HepG2 (cell line): ENCODE measurements at places on chromosomes 5 and 9.

- DNase-seq: no peak
Measured at GRCh38 chr5:35618781-35619180, 1.1 kb downstream of the SPEF2 start.

- DNase-seq: peak; percentile 31
Measured at GRCh38 chr5:151388960-151389359, 41.6 kb upstream of the SLC36A2 start.

GRCh38 chr9:85115473-85115872, 445.9 kb downstream of the NTRK2 start:
- DNase-seq: no peak

- no peak for DNase-seq
Measured at GRCh38 chr5:8912106-8912505, 633.8 kb downstream of the SEMA5A start.

DNA sequence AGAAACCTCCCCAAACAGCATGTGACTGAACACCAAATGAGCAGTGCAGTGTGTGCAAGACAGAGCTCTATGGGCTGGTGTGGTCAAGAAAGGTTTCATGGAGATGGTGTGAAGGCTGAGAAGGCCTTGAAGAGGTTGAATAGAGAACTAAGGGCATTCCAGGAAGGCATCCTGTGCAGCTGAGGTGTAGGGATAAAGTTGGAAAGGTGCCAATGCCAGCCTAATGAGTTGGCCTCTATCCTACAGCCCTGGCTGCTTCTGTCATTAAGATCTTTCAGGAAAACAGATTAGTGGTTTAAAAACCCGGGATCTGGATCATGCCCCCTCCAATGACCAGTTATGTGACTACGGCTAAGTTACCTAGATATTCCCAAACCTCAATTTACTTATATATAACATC, 4.0 kb downstream of the HDAC3 start:
- DNase-seq: no peak

- DNase-seq: no peak
Measured at GRCh38 chr5:181197326-181197951, 7.6 kb downstream of the TRIM7 start.

- DNase-seq: no peak
Measured at GRCh38 chr5:77221115-77221514, 10.6 kb downstream of the PDE8B start.

GRCh38 chr5:131462454-131462853, 172.6 kb downstream of the RAPGEF6 start:
- DNase-seq: no peak

- DNase-seq: no peak
Measured at GRCh38 chr9:88852794-88853193, 138.5 kb upstream of the S1PR3 start.

GRCh38 chr9:109500421-109500974, 2.4 kb upstream of the PTPN3 start:
- no peak for DNase-seq

DNA sequence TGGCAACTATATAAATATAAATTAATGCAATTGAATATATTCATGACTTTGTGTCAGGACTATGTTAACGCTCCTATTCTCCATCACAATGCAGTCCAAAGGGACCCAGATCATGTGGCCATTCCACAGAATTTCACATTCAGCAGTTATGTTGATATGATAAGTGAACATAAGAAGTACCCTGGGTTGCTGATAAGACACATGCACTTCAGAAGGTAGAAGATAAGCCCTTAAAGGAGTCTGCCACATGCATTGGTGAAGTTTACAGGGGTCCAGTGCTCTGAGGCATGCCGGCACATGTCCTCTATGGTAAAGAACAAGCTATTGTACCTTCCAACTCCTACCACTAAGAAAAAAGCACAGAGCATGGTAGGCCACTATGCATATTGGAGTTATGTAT, 76.4 kb downstream of the PHAX start:
- DNase-seq: no peak

DNA sequence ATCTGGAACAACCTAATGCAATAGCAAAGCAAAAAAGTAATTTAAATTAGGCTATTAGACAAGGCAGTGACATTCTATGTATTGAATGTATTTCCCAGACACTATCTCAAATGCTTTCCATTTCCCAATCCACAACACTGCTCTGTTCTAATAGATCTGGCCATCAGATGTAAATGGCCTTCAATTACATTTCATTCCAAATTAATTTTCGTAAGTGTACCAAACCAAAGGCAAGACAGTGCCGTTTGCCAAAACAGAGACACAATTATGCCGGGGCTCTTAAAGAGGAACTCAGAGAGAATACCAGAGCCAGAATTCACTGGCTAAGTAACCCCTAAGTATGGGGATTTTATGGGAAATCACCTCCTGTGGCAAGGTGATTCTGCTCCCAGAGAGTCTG, 63.1 kb downstream of the GNAQ start:
- no peak for DNase-seq

DNA sequence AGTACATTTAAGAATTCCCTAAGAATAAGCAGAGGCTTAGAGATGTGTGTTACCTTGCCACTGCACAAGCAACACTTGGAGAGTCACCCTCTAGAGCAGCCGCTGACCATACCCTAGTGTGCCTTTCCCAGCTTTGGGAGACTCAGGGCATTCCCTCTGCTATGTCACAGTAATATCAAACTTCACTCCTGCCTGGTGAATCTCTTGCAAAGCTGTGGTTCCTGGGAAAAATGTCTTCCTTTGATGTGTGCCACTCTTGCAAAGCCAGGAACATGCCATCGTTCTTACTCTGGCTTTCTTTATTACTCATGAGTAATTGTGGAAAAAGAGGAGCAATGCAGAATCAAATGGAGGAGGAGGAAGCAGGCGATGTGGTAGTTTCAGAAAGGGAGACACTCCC, 173.2 kb downstream of the CCDC192 start:
- DNase-seq: no peak

DNA sequence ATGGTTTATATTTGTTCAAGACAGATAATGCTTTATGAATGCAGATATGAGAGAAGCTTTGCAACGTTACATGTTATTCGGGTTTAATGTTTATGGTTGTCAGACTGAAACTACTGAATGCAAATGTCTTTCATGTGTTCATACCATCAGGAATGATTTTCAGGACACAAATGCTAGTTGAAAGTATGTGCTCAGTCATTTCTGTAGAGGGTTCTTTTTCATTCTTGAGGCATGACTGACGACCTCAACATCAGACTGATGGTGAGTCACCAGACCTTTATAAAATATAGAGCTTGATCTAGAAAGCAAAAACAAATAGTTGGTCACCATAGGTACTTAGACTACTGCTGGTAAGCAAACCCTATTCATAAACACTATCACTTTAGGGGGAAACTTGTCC, 287.3 kb upstream of the NUDT12 start:
- no peak for DNase-seq

GRCh38 chr5:87195104-87195591, 72.5 kb upstream of the RASA1 start:
- no peak for DNase-seq

DNA sequence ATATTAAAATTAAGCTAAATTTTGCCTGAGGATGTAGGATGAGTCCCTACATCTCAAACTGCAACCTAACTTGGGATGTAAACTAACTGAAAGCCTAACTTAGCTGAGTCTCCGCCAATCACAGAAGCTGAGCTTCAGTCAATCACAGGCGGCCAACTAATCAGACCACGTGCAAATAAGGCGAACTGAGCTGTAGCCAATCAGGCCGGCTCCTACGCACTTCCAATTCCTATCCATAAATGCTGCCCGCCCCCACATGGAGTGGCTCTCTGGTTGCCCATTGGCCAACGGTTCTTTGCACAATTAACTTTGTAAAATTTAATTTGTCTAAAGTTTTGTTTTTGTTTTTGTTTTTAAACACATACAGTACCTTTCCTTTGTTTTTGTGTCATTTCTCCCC, 13.9 kb upstream of the GPX8 start:
- no peak for DNase-seq

DNA sequence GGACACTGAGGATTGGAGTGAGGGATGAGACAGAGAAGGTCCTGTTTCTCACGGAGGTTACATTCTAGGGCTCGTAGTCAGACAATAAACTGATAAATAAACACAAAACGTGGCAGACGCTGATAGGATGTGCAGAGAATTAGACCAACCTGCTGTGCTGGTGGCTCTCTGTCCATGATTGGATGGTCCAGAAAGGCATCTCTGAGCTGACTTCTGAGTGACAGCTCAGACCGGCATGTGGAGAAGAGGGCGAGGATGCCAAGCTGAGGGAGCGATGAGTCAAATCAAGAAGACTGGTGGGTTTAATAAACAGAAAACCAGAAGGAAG, 132.3 kb upstream of the TAF11L2 start:
- DNase-seq: no peak

- no peak for DNase-seq
Measured at GRCh38 chr5:61969755-61970154, 336.3 kb upstream of the KIF2A start.

DNA sequence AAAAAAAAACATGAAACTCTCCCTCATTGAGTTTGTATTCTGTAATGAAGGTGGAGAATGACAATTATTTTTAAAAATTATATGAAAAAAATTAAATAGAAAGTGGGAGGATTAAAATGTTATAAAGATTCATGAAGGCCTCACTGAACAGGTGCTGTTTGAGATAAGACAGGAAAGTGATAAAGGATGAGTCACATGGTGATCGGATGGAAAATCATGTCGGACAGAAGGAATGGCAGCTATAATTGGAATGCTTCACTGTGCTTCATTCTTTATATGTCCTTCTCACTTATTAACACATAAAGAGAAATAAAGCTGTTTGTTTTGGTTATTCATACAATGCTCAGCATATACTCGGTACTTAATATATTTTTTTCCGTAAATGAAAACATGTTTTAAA, 464.5 kb upstream of the RGMB start:
- no peak for DNase-seq

GRCh38 chr9:105053209-105053652, 125.3 kb upstream of the ABCA1 start:
- DNase-seq: no peak

DNA sequence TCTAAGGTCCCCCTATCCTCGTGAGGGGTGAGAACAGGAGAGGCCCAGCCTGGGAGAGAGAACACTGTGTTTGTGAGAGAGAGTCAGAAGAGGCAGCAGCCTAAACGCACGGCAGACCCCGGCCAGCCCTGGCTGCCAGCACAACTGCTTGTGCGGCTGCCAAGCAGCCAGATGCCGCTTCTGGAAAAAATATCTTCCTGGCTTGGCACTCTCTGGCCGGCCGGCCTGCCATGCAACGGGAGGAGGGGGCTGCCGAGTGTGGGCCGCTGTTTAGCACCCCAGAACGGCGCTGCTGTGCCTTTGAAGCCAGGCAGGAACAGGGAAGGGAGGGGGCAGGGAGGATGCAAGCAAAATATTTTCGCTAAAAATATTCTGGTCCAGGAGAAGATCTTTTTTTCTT, 105.0 kb downstream of the FGF18 start:
- no peak for DNase-seq

- DNase-seq: no peak
Measured at GRCh38 chr5:134088291-134088690, 26.2 kb upstream of the TCF7 start.

DNA sequence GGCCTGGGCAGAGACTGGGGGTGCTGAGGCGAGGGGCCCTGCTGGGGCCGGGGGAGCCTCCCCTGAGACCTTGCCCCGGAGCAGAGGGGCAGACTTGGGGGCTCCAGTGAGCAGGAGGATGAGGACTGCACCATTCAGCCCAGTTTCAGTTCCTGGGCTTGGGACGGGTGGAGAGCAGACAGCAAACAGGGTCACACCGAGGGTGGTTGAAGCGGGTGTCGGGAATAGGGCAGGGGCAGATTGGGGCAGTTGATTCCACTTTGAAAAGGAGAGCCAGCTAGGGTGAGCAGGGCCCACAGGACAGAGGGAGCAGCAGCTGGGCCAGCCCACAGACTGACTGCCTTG, 4.5 kb downstream of the GRK6 start:
- DNase-seq: no peak

DNA sequence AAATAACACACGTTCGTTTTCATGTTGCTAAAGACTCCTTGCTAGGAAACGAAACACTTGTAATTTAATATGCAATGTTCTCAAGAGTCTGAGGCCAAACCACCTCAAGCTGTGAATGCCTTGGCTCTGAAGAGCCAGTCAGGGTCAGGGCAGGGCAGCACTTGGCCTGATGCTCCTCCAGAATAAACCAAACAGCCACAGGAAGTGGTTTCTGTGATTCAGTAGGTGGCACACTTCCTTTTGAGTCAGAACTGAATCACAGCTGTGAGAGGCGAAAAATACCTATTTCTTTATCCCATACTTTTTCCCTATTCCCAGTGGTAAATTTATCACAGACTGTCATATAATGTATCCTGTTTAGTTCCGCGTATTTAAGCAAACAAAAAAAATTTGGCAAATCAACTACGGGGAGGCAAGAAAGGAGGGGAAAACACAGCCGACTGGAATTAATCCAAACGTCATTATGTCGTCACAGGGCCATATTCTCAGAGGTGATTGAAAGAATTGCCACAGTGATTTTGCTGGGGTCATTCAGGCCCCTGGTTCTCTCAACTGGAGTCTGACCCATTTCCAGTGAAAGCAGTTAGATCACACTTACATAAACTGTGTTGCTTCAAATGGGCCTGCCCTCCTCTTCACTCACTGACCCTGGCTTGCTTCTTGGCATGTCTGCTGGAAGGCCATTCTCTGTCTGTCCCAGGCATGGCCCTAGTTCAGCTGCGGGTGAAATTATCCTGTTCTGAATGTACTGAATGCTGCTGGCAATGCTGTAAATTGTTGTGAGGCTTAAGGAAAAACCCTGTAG, 71.2 kb downstream of the ARRDC3 start:
- peak; percentile 31 for DNase-seq

- peak; percentile 31 for DNase-seq
Measured at GRCh38 chr5:25544652-25545249, 900.0 kb upstream of the CDH10 start.

DNA sequence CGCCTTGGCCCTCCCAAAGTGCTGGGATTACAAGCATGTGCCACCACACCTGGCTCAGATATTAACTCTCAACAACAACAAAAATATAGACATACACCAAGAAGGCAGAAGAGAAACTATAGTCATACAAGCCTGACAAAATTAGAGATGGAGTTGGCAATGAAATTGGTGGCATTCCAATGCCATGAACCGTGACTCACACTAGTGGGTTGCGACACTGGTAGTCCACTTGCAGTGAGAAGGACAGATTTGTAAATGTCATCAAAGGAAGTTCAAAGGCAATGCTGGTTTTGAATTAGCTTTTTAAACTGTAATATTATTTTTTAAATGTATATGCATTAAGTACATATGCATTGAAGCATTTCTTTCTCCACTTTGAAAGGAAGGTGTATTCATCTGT, 8.5 kb upstream of the DNAJC25 start:
- DNase-seq: peak; percentile 68

- DNase-seq: peak; percentile 27
Measured at GRCh38 chr5:122030251-122030650, 47.8 kb downstream of the LOX start.

DNA sequence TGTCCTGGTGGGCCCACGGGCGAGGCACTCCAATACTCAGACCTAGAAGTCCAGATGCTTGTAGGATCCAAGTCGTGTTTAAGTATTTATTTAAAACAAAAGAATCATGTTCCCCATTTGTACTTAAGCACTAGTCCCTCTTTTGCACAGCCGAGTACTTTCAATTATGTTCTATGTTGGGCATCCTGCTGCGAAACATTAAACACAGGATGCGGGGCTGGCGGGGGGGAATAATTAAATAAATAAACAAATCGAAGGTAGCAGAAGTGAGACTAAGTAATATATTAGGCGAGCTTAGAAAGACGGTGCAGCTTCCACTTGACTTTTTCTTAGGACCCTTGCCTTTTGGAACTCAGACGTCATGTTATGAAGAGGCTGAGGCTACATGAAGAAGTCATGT, 1129.2 kb upstream of the ACO1 start:
- DNase-seq: no peak
